Natural killer cell (primary cell): ENCODE measurements at places on chromosomes 7 and 10. TPM values are rescaled to one million over a fixed set of nuclear protein-coding genes. Genes with fewer than 3 reads are reported as not detected.
A peak's percentile ranks its signal among the peaks of the same experiment; 100 is the strongest.

DNA sequence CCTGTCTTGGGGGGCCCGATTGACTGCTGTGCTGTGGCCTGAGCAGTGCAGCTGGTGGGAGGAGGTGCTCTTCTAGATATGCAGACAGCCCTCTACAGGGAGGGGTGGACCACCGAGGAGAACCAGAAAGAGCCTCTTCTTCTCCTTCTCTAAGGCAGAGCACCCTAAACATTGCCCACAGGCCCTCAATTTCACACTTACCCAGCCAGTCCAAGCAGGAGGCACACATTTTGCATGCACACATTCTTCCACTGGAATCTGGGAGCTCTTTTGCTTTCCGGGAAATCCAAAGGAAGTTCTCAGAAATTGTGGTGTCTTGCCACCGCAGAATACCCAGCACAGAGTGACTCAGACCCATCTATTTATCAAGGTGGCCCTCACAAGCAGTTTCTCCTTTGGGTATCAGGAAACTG is 45.8 kb downstream of the EEPD1 start:
- H3K27ac ChIP-seq: no peak overlapping the region
- no peaks in the 10 kb centered on the region for H3K36me3 ChIP-seq
- no peak overlapping the region for H3K4me3 ChIP-seq
- no peaks in the 10 kb centered on the region for H3K27me3 ChIP-seq
- DNase-seq: no peak
- peaks cover 9% of the 10 kb centered on the region for H3K4me1 ChIP-seq

- peaks cover 12% of the 10 kb centered on the region for H3K4me1 ChIP-seq
- H3K27me3 ChIP-seq: peaks cover 14% of the 10 kb centered on the region
- no peak overlapping the region for H3K4me3 ChIP-seq
Measured at GRCh38 chr7:12569673-12570072, 847 bp upstream of the SCIN start.

- H3K27ac ChIP-seq: no peak overlapping the region
- H3K27me3 ChIP-seq: no peaks in the 10 kb centered on the region
- no peak for DNase-seq
- no peaks in the 10 kb centered on the region for H3K4me1 ChIP-seq
- H3K36me3 ChIP-seq: no peaks in the 10 kb centered on the region
Measured at GRCh38 chr7:128876978-128877755, 14.5 kb downstream of the ATP6V1F start.

DNA sequence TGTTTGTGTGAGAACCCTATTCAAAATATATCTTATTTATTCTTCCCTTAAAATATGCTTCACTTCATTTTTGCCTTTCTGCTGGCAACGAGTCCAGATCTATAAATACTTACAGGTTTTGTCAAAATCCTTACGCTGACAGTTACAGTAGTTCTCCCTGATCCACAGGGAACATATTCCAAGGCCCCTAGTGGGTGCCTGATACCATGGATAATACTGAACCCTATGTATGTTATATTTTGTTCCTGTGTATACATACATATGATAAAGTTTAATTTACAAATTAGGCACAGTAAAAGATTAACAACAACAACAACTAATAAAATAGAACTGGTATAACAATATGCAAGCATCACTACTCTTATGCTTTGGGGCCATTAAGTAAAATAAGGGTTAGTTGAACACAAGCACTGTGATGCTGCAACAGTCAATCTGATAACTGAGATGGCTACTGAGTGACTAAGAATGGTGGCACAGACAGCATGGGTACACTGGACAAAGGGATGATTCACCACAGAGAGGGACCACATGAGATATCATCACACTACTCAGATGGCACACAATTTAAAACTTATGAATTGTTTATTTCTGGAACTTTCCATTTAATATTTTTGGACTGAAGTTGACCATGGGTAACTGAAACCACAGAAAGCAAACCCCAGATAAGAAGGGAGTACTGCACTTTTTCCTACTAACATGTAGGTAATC is 29.4 kb upstream of the PCGF5 start:
- DNase-seq: no peak
- H3K27me3 ChIP-seq: no peaks in the 10 kb centered on the region
- no peak overlapping the region for H3K27ac ChIP-seq
- no peak overlapping the region for H3K4me3 ChIP-seq
- no peaks in the 10 kb centered on the region for H3K36me3 ChIP-seq

DNA sequence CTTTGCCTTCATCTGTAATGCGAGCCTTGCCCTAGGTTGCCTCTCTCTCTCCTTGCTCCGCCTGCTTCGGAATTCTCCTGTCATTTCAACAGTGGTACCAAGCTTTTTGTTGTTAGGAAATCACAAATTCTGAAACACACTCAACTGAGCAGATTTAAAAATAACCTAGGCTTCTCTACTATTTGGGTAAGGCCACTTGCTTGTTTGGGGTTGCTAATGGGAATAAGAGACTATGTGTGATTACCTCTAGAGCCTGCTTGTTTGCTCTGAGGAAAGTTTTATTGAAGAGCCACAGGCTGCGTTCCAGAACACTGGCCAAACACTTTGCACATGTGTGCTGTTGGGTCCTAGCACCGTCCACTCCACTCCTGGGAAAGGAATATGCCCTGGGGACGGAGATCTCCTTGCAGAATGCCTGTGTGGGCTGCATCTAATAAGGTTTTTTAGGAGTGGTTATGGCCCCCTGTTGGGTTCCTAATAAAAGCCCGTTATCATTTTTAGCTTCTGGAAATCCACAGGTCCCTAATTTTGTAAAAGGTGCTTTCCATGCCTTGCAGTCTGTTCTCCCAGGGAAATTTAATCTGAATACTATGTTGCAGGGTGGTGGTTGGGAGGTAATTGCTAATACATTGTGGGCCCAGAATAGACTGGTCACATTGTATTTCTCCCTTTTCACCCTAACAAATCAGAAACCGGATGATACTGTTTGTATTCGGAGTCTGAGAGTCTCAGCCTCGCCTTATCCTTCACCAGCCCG is 68.7 kb upstream of the KLF6 start:
- no peak overlapping the region for H3K27ac ChIP-seq
- no peak overlapping the region for H3K4me3 ChIP-seq
- H3K36me3 ChIP-seq: no peaks in the 10 kb centered on the region

- peak; percentile 38 for DNase-seq
- H3K27me3 ChIP-seq: no peaks in the 10 kb centered on the region
- no peak overlapping the region for H3K4me3 ChIP-seq
- no peaks in the 10 kb centered on the region for H3K36me3 ChIP-seq
- H3K27ac ChIP-seq: no peak overlapping the region
Measured at GRCh38 chr7:139827042-139827441, 2.0 kb upstream of the TBXAS1 start.

The GRM3 gene
- not detected for total RNA-seq

- no peaks in the 10 kb centered on the region for H3K27me3 ChIP-seq
- no peaks in the 10 kb centered on the region for H3K4me1 ChIP-seq
- H3K27ac ChIP-seq: no peak overlapping the region
- no peak overlapping the region for H3K4me3 ChIP-seq
- DNase-seq: no peak
Measured at GRCh38 chr10:57018452-57018851, 657.4 kb upstream of the ZWINT start.

The FRMPD2 gene
- not detected for total RNA-seq

DNA sequence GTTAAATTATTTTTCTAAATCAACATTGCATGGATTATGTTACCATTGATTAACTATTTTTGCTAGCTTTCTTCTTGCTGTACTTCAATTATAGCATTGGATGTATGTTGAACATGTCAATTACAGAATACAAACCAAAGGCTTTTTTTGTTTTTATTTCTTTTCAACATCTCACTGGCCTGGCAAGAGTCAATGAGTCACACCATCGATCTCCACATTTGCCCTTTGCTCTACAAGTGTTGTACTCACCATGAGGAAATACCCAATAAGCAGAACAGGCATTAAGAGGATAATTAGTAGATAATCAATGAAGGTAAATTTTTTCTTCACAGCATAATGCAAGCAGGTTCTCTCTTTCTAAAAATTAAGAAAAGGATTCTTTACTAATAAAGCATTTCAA is 23.3 kb downstream of the ANKRD22 start:
- H3K4me3 ChIP-seq: no peak overlapping the region
- no peak for DNase-seq
- no peak overlapping the region for H3K27ac ChIP-seq

The BTBD16 gene
- not detected for total RNA-seq
